ENCODE measurements at places on chromosomes 13 and 19.

GRCh38 chr19:49340865-49341718 lies 5.9 kb downstream of the CD37 start:
- no peak for DNase-seq

GRCh38 chr13:97938706-97939475 lies 14.6 kb upstream of the IPO5 start:
- no peak for DNase-seq

- DNase-seq = no peak
Observed at GRCh38 chr19:32891609-32892008, 22.0 kb upstream of the SLC7A9 start.

DNA sequence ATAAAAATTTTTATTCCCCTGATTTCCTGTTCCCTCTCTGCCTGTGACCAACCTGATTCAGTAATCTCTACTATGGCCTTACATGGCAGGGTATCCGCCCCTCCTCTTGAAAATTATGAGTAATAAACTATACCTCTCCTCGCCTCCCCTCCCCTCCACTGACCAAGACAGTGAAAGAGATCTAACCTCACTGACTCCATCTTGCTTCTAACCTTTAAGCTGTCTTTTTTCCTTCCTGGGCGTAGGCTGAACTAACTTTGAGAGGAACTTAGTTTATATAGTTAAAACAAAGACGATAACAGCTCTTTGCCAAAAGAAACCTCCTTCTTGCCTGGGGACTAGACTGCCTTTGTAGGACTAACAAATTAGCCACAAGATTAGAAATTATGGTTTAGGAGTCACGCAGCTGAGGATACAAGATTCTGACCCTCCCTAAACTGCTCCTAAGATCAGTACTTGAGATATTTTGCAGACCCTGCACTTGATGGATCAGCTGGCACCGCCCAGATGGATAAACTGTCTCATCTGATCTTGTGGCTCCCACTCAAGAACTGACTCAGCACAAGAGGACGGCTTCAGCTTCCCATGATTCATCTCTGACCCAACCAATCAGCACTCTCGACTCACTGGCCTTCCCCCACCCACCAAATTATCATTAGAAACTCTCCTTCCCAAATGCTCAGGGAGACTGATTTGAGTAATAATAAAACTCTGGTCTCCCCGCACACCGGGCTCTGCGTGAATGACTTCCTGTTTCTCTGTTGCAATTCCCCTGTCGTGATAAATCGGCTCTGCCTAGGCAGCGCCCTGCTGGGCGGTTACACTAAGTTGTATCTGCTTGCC lies 187.1 kb downstream of the TDRD3 start:
- no peak for DNase-seq

GRCh38 chr13:27808851-27809550 lies 16.7 kb downstream of the GSX1 start:
- DNase-seq = no peak

DNA sequence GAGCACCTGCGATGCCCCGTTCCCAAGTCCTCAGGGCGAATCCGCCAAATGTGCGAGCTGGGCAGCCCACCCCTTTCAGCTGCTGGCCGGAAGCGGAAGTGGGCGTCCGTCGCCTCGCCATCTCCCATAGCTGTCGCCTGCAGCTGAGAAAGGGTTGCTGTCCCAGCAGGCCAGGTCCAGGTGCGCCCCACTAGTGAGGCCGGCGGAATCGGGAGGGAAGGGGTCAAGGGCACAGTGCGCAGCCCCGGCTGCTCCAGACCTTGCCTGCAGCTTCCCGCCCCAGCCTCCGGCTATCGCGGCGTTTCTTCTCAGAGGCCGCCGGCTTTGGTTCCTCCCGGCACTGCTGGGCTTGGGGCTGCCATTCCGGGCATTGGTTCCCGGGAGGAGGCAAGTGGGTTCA lies at the start of gene ZNF177:
TSS of gene ZNF177 (plus strand) at position 109 of the 400 bp plus-strand sequence. CDS start 15,299 bp downstream, outside the sequence.
- no peak for DNase-seq

- no peak for DNase-seq
Observed at GRCh38 chr19:8305798-8306197, 2.4 kb downstream of the CD320 start.

DNA sequence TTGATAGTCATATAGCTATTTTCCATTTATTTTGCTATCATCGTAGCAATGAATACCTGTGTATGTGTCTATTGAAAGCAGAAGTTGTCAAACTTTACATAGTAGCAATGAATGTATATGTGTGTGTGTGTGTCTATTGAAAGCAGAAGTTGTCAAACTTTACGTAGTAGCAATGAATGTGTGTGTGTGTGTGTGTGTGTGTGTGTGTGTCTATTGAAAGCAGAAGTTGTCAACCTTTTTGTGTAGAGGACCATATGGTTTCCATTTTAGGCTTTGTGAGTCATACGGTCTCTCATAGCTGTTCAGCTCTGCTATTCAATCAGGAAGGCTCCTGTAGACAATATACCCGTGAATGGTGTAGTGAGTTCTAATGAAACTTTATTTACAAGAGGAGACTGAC lies 20.8 kb downstream of the NLRP4 start:
- no peak for DNase-seq

DNA sequence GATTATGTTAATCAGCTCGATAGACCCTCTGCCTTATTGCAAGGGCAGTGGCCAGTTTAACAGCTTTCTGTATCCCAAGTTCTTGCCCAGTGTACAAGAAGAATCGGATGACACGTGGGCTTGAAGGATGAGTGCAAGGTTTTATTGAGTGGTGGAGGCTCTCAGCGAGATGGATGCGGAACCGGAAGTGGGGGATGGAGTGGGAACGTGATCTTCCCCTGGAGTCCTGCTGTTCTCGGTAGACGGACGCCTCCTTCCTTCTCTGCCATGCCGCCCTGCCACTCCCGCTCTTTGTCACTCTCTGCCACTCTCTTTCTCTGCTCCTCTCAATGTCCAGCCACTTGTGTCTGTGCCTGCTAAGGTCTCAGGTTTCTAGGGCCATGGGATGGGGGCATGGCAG lies 21.0 kb downstream of the RFXAP start:
- DNase-seq = no peak

DNA sequence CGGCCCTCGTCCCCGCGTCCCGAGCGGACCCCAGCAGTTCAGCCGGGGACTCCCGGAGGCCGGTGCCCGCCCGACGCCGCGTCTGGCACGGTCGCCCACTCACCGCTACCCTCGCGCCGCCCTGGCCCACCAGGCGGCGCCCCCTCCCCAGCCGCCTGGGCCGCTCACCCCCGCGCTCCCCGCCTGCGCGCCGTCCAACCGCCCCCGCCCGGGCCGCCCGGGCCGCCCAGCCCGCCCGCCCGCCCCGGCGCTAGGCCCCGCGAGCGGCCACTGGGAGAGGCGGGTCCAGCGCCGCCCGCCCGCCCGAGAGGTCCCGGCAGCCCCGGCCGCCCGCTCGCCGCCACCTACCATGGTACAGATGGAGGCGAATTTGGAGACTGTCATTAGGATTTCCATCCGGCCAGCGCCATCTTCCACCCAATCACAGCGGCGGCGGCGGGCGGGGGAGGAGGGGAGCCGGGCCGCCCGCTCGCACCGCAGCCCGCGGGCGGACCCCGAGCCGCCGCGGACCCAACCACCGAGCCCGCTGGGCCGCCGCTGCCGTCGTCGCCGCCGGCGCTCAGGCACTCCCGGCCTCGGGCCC lies at the start of gene USP12:
TSS of gene USP12 (minus strand) at position 568 of the 583 bp plus-strand sequence. CDS start at position 396, 172 bp downstream.
- DNase-seq = no peak

GRCh38 chr13:49084961-49085360 lies 109.2 kb downstream of the FNDC3A start:
- no peak for DNase-seq

DNA sequence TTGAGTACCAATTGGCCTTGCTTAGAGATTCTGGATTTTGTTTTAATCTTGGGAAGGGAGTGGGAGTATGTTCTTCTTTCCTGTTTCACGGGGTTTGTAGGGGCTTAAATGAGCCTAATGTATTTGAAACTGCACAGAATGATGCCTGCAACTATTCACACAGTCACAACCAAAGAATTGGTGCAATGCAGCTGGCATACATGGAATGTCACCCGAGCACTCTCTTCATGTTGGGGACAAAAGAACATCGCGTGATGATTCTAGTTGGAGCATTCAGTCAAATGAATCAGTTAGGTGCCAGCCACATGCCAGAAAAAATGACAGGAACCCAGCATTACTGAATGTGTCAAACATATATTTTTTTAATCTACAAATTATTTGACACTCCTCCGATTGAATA lies 22.1 kb downstream of the STARD13 start:
- no peak for DNase-seq

GRCh38 chr19:50708179-50708879 lies 11.3 kb downstream of the SHANK1 start:
- no peak for DNase-seq

DNA sequence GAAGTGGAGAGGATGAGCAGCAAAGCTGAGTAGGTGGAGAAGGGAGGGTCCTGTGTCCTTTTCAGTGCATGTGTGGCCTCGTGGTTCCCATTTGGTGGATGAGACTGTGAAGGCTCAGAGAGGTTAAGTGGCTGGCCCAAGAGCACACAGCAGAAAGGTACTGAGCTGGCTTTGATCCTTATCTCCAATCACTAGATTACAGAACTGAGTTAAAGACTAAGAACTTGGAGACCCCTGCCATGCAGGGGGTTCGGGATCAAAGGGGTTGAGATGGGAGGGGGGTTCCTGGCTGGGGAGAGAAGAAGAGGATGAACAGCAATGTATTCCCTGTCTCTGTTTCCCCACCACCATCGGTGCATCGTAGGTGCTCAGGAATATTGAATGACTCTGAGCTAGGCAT lies 11.8 kb downstream of the CELF5 start:
- DNase-seq = no peak

- DNase-seq = no peak
Observed at GRCh38 chr13:73341748-73342147, 282.9 kb downstream of the KLF5 start.

GRCh38 chr13:20231839-20232555 lies at the start of gene GJB6:
TSS of gene GJB6 (minus strand) at chr13:20232319. CDS start at chr13:20223480, 8,839 bp downstream.
- peak; percentile 26 for DNase-seq

GRCh38 chr19:1379961-1380489 lies 3.7 kb upstream of the NDUFS7 start:
- DNase-seq = no peak

GRCh38 chr13:40026741-40027140 lies 371.3 kb downstream of the COG6 start:
- no peak for DNase-seq

DNA sequence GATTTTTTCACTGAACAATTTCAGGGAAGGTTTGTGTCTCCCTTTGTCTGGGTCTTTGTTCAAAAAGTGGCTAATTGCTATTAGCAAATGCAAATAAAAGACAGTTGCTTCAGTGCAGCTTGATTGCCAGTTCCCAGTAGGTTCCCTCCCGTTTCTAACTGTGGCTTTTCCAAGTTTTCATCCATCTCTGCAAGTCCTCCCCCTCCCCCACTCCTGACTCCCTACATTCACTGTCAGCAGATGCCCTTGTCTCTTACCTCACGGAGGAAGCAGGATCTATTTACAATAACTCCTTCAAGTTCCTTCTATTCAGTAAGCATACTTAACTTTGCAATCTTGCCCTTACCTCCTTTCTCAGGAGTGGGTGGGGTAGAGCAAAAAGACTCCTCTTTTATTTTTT lies 55.4 kb upstream of the SCEL start:
- DNase-seq = no peak

- DNase-seq = no peak
Observed at GRCh38 chr13:85266771-85267170, 532.4 kb downstream of the SLITRK6 start.

DNA sequence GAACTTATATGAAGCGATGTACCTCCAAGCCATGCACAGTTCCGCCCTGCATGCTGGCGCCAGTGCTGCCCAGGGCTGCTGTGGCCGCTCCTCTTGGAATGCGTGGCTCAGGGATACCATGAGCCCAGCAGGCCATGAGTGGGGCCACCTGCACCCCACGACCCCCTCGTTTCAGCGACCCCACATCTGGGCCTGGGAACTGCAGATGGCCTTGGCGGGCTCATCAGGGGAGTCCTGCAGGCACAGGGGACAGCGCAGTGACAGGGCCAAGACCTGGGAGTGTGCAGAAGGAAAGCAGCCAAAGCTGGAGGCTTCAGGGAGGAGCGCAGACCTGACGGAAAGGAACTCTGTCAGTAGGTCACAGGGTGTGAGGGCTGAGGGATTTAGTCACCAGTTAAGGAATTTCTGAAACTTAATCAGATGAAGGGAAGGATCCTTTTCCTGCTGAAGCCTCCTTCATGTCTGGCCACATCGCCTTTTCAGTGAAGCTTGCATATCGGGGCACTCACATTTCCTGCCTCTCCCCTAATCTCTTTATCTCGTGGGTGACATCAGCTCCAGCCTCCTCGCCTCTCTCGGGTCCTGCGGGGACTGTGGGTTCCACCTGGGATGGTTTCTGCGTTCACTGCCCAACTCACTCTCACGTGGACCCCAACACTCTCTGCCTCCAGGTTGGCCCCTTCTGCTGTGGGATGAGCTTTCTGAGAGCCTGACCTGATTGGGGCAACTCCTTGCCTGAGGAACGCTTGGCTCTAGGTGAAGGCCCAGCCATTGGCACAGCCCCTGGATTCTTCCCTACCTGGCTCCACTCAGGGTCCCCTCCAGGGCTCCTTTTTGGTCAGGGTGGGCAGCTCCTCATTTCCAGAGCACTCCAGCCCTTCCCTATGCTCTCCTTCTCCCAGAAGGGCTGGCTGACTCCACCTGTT lies 123.5 kb downstream of the CRYL1 start:
- DNase-seq = no peak

DNA sequence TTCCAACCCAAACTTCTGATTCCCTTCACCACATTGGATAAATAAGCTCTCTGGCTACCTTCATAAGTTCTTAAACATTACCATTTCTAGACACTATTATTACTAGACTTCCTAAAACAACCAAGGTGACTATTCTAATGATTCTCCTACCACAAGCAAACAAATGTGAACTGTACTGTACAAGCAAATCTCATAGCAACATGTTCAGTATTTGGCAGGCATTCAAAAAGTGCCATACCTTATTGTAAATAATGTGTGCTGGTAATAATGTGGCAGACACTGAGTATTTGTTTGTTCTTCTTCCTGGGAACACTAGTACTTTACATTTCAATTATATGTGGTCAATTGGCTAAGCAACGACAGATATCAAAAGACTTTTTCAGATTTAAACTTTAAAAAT lies 986.0 kb upstream of the SPRY2 start:
- no peak for DNase-seq

DNA sequence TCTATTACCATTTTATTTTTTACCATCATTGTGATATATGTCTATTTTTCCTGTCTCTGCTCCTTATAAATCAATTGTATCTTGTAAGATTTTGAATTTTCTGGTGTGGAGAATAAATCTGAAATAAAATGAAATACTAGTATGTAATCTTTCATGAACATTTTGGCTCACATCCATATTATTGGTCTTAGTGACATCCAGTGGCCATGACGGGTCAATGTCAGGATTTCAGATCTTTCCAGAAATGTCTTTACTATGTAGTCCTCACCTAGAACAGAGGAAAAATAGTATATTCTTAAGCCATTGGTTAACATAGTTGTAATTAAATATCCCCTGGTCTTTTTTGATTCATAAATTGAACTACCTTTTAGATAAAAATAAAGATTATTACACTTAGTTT lies 109.8 kb upstream of the GPC6 start:
- DNase-seq = no peak
